ENCODE measurements at places on chromosomes 11 and 22.

- DNase-seq = no peak
These were observed 304.1 kb upstream of the ANO5 start for GRCh38 chr11:21888814-21889213.

DNA sequence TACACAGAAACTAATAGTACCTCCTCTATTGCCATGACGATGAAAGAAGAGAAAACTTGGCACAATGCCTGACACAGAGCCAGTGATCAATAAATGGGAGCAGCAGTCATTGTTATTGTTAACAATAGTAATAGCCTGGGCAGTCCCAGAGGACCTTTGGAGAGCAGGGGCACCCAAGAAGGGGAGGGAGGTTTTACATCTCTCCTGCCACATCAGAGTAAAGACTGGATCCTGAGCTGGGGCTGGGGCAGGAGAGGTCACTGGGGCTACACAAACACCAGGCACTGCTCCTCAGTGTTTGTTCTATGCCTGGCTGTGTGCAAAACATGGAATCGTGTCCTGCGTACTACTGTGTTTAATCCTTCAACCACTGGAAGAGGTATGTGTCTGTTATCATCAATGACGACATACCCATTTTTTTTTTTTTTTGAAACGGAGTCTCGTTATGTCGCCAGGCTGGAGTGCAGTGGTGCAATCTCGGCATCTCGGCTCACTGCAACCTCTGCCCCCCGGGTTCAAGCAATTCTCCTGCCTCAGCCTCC is 25.0 kb upstream of the CREB3L1 start:
- DNase-seq = no peak

DNA sequence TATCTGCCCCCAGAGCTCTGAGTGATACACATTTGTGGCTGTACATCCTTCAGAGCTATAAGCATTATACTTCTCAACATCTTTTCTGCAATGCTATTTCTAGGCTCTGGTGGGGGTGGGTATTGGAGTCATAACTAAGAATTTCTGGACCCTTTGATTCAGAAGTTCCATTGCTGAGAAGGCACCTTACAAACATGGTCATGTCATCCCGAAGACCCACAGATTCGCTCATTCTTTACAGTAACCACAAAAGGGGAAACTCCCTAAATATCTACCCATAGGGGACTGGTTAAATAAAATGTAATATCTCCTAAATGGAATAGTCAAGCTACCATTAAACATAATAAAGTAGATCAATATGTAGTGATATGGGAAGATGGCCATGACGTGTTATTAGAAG is 98.8 kb downstream of the PRR5L start:
- DNase-seq = no peak

GRCh38 chr22:35804421-35804820 is 86.7 kb downstream of the APOL5 start:
- DNase-seq = no peak

DNA sequence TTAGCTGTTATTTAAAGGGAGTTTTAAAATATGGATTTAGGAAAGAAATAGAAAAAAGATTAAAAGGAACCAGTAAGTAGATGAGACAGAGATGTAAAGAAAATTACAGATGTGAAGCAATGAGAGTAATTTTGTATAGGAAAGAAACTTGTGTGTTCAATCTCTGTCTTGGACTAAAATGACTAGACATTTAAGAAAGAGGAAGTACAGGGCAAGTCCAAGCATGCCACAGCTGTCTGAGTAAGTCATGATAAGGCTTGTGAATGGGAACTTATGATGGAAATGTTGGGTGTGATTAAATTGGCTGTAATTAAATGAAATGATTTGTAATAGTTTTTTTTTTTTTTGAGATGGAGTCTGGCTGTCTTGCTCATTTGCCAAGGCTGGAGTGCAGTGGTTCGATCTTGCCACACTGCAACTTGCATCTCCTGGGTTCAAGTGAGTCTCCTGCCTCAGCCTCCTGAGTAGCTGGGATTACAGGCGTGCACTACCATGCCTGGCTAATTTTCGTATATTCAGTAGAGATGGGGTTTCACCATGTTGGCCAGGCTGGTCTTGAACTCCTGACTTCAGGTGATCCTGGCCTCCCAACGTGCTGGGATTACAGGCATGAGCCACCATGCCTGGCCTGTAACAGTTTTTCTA is 5.9 kb upstream of the ACY3 start:
- DNase-seq = no peak

All from EH (cell line).